HL-60 (cell line): ENCODE measurements at places on chromosomes 1 and 21.
A peak's percentile ranks its signal among the peaks of the same experiment; 100 is the strongest.

DNA sequence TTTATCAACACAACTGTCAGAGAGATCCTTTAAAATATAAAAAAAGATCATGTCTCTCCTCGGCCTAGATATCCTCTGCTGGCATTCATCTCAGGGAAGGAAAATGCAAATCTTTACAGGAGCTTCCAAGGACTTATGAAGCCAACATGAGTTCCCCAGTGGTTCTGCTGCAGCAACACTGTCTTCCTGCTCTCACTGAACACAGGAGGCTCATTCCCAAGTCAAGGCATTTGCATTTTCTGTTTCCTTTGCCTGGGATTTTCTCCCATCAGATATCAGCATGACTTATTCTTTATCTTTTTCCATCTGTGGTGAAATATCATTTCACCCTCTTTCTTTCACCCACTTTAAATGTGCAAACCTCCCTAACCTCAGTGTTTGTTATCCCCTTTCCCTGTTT, 513.8 kb upstream of the ZP4 start:
- no peak for DNase-seq

GRCh38 chr1:160705742-160706141, 5.9 kb downstream of the CD48 start:
- DNase-seq, result no peak

DNA sequence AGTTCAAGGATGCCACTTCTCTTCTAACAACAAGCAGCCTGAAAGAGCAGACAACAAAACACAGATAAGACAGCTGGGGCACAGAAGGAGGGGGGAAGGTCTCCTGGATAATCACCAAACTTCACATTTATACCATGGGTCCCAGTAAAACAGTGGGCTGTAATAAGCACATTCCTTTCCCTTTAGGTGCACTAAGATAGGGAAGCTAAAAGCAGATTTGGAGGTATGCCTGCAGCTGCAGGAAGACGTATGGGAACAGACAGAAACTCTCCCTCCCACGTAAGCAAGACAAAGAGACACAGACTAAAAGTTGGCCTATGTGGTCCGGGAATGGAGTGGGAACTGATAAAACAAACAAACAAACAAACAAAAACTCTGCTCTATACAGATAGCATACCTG, 612.1 kb downstream of the MRPL39 start:
- no peak for DNase-seq

GRCh38 chr1:153741986-153742385, 14.1 kb downstream of the INTS3 start:
- DNase-seq, result no peak

DNA sequence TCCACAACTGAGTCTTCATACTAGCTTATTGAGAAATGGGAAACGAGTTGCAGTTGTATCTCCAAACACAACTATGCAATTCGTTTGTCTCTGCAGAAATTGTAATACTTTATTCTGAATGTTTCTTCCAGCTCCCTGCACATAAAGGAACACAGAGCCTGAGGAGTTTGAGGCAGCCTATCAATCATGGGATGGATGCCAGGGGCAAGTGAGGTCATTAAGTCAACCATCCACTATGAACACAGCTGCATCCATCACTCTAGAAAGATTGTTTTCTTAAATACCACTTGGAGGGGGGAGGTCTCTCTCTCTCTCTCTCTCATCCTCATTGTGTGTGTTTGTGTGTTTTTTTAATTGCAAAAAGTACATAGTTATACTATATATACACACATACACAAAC, 2.9 kb upstream of the PSMB2 start:
- DNase-seq, result no peak

DNA sequence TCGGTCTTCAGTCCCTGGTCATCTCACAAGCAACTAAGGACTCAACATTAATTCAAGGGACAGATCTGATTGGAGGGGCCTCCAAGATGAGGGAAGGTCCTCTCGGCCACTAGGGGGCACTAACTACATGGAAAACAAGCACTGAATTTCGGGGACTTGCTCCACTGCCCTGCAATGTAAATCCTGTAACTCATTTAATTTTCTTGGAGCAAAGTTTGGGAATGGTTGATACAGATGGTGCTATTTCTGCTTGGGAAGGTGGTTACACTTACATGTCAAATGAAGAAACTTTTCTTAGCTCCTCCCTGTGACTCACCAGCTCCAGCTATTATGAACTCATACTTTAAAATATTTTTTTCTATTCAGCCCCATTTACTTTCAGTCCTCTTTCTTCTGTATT, 97.4 kb upstream of the KCNJ15 start:
- DNase-seq, result peak; percentile 32

DNA sequence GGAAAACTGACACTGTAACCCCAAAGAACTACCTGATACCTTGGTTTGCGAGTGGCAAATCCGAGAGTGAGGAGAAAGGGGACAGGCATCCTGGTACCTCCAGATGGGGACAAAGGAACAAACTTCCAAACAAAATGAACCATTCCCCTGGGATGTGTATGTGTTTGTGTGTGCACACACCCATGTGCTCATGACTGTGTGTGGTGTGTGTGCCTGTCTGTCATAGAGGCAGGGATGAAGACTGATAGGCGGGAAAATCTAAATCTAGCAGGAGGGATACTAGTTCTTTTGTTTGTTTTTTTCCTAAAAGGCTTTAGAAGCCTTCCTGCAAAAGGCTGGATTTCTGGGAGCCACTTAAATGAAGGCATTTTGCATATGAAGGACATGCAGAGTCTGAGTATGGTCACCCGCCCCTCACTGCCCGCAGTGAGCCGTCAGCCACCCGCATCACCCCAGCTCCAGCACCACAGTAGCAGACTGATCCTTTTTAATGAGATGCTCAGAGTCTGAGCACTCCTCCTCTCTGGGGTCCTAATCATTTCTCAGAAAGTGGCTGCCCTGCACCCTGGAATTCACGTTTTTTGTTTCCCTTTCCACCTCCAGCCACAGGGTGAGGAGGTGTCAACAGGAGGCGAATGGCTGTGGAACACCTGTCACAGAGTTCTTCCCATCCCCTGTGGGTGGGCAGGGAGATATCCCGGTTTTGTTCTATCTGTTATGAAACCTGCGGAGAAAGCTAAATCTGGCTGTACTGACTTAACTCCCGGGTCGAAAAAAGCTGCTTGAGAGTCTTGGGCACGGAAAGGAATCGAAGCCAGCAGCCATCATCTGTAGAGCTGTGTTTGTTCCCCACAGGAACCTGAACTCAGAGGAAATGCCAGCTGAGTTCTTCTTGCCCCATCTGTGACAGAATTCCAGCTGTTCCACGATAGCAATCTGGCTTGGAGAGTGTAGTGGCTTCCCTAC, 34.9 kb downstream of the UTP25 start:
- no peak for DNase-seq

DNA sequence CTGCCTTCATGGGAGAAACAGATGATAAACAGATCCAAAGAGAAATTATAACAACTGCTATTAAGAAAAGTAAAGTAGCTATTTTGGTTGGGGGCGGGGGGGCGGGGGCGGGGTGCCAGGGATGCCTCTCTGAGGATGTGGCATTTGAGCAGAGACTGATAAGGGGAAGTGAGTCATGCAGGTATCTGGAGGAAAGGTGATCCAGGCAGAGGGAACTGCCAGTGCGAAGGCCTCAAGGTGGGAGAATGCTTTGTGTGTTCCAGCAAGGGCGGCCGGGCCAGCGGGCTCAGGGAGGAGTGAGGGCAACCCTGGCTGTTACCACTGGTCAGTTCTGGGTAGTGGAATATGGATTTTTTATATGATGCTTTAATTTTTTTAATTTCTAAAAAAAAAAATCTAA, 7.0 kb upstream of the TNFRSF1B start:
- no peak for DNase-seq

GRCh38 chr1:209187589-209187988, 395.9 kb upstream of the CAMK1G start:
- no peak for DNase-seq

GRCh38 chr1:204575221-204576190, 59.3 kb downstream of the MDM4 start:
- no peak for DNase-seq

DNA sequence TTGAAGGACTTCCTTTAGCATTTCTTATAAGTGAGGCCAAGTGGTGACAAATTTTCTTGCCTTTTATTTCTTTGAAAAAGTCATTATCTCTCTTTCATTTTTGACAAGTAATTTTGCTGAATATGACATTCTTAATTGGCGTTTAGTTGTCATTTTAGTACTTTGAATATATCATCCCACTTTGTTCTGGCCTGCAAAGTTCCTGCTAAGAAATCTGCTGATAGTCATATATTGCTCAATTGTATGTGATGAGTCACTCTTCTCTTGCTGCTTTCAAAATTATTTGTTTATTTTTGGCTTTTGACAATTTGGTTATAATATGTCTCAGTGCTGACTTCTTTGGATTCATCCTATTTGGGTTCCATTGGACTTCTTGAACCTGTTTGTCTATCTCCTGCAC, 312.6 kb downstream of the DUSP10 start:
- DNase-seq, result no peak

GRCh38 chr21:35088319-35088771, 39.2 kb upstream of the RUNX1 start:
- no peak for DNase-seq

DNA sequence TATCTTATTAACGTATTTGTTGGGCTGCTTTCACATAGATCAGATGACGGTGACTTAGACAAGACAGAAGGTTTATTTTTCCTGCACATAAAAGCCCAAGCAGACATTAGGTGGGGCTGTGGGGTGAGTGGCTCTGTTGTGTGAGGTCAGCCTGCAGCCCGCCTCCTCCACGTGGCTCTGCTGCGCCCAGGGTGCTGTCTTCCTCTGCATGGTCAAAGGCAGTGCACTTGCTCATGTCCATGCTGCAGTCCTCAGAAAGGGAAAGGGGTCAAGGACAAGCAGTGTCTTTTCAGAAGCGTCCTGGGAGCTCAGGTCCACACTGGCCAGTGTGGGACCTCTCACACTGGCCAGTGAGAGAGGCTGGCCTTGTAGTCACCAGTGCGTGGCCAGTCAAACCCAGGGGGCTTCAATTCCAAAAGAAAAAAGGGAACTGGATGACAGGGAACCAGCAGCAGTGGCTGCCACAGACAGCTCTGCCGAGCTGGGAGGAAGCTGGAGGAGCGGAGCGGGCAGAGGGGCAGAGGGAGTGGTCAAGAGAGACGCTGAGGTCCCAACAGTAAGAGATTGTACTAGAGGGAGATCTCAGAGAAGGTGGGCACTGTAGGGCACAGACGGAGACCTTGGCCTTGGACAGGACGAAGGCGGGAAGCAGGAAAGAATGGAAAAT, 35.9 kb upstream of the SLC45A1 start:
- DNase-seq, result no peak

DNA sequence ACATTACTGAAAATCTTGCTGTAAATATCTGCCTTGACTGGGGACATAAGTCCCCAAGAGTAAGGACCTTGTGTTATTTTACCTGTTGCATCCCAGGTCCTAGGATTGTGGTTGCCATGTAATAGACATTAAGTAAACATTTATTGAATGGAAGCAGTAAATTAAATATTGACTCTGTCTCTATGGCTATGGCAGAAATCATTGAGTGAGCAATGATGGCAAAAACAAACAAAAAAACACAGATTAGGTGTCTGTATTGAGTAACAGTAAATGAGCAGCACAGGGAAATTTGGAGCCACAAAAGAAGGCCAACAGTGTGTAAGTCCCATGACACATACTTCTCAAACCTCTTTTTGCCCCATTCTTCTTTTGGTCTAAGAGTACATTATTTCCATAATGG, 240.4 kb downstream of the NFIA start:
- DNase-seq, result no peak

GRCh38 chr1:10540277-10541005, 65.7 kb downstream of the PEX14 start:
- DNase-seq, result no peak

- no peak for DNase-seq
Measured at GRCh38 chr1:8409606-8410005, 91.7 kb downstream of the SLC45A1 start.

DNA sequence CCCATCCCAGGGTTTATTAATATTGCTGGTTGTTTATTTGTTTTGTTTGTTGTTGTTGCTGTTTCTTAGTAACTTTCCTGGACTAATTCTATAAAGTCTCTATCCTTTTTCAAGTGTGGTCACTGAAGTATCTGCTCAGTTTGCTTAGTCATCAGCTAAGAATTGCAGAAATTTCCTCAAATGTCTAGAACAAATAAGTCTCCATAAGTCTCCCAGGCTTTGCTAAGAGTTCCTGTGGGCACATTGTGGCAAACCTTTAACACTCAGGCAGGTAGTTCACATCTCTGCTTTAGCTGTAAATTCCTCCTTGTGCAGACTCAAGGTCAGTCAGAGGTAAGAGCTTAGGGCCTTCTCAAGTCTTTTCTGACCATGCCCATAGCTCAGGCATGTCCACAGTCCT, 38.9 kb upstream of the C1orf185 start:
- no peak for DNase-seq

GRCh38 chr1:21631944-21632887, 36.9 kb downstream of the RAP1GAP start:
- no peak for DNase-seq

GRCh38 chr1:182261655-182262054, 129.9 kb downstream of the GLUL start:
- no peak for DNase-seq

- DNase-seq, result peak; percentile 60
Measured at GRCh38 chr1:229579059-229579673, 20.7 kb upstream of the ABCB10 start.

- DNase-seq, result peak; percentile 9
Measured at GRCh38 chr21:33977017-33977720, 61.6 kb upstream of the ATP5PO start.

GRCh38 chr1:241846862-241847539, 1.0 kb upstream of the EXO1 start:
- DNase-seq, result no peak

DNA sequence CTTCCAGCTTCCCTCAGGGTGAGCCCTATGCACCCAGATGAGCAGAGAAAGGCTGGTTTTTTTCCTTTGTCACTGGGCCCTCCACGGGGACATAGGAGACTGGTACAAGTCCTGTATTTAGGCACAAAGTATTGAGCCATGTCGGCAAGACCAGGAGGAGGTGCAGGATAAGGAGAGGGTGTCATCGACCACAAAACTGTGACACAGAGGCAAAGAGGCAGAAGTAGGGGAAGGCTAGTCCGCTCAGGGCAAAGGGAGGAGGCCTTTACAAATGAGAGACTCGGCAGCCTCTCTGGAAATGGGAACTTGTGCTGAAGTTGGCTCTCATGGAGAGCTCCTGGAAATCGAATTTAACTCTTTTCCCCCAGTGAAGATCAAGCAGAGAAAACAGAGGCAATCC, 70.7 kb upstream of the CAMK1G start:
- no peak for DNase-seq

- no peak for DNase-seq
Measured at GRCh38 chr1:194039578-194039977, 853.2 kb upstream of the B3GALT2 start.

DNA sequence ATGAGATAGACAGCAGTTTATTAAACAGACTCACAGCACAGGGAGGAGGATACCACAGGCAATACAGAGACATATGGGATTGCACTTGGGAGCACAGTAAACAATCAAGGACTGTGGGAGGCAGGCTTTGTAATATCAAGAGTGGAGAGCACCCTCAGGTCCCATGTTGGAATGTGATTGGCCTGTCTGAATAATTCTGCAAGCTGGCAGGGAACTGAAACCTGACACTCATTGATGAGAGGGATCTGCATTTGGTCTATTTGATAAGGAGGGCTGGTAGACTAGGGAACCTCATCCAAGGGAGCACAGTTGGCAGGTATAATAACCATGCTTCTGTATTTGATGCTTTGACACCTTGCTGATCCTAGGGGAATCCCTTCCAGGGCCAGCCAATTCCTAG, 69.9 kb upstream of the PRMT6 start:
- no peak for DNase-seq

- no peak for DNase-seq
Measured at GRCh38 chr1:95028954-95029353, 43.8 kb downstream of the ALG14 start.

- no peak for DNase-seq
Measured at GRCh38 chr1:24708938-24709337, 36.3 kb upstream of the CLIC4 start.
